ENCODE measurements at places on chromosomes 12 and 14.

DNA sequence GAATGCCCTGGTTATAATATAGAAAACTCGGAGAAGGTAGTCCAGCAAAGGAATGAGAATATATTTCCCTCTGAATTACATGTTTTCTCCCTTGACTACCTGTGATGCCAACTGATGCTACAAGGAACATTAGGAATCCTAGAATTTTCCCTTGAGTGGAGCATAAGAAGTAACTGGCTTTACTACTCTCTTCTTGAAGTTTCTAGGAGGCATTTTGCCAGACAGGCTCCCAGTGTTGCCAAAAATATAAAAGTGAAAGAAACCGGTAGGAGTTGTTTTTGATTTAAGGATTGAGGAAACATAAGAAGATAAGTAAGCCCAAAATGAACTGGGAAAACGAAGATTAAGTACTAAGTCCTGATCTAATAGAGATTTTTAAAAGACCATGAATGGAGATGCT lies 693.4 kb downstream of the NOVA1 start:
- no peak for DNase-seq

DNA sequence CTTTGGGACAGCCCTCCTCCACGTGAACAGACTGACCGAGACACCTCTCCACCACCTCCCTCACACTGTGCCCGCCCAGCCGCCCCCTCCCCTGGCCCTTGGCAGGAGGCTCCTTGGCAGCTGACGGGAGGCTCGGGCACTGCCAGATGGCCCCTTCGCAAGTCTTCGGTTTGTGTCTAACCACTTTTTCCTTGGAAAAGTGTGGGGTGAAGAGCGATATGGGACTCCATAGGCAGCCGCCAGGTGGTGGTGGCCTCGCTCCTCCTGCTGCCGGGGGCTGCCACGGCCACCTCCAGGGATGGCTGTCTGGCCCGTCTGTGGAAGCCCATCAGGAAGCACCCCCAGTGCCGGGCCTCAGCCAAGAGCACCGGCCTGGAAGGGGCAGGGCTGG lies 58.7 kb downstream of the LRCOL1 start:
- DNase-seq: no peak

GRCh38 chr14:101494826-101495225 lies 66.5 kb upstream of the DIO3 start:
- DNase-seq: no peak

DNA sequence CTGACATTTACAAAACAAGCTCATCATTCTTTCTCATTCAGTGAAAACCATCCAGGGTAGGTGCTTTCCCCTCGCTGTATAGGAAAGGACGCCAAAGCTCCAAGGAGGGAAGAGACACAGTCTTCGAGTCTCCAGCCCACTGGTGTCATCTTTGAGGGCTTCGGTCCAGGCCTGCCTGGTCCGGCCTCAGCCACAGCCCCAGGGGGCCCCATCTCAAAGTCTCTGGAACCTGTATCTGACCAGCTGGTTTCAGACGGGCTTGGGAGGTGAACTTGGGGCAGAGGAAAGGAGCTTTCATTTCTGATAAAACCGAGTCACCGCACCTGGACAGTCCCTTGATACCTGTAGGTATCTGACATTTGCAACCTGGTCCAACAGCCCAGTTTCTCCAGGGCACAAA lies 229.5 kb upstream of the RTL1 start:
- DNase-seq: no peak

GRCh38 chr14:95039259-95039992 lies 117.9 kb downstream of the DICER1 start:
- DNase-seq: no peak

DNA sequence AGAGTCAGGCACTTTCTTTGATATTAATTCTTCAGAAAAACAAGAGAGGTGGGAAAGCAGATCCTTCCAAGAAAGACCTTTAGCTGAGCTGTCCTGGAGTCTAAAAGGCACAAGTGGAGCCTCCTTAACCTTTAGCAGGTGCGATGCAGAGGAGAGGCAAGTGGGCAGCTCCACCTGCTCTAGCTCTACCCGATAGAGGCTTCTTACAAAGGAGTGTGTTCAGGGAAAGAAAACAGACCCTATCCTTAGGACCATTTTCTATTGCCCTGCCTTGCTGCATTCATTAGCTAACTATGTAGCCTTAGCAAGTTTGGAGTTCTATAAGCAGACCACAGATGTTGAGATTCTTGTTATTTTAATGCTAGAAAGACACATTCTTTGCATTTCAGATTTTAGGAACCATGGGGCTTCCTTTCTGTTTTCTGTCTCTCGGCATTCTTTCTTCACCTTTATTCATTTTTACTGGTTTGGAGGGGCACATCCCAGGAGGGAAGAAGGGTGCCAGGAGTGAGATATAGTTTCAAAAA lies 214.5 kb downstream of the EGLN3 start:
- DNase-seq: no peak

- peak; percentile 70 for DNase-seq
These were observed 767 bp upstream of the TCP11L2 start for GRCh38 chr12:106301611-106302321.

- no peak for DNase-seq
These were observed 87.3 kb downstream of the TMX1 start for GRCh38 chr14:51327376-51327775.

- DNase-seq: no peak
These were observed 99.4 kb downstream of the EPS8 start for GRCh38 chr12:15689751-15690191.

DNA sequence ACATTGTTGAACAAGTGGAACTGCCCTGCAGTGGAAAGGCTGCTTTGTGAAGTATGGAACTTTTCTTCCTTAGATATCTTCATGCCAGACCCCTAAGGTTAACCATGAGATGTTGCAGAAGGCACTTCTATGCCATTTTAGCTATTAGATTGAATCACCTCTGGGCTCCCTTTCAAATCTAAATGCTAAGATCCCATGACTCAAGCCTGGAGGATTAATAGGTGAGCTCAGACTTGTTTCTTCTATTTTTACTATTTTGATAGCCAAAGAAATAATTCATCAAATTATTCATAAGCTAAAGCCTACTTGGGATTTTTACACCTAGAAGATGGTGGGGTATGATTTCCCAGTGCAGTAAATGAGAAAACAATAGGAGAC lies 64.3 kb downstream of the DAD1 start:
- DNase-seq: no peak

DNA sequence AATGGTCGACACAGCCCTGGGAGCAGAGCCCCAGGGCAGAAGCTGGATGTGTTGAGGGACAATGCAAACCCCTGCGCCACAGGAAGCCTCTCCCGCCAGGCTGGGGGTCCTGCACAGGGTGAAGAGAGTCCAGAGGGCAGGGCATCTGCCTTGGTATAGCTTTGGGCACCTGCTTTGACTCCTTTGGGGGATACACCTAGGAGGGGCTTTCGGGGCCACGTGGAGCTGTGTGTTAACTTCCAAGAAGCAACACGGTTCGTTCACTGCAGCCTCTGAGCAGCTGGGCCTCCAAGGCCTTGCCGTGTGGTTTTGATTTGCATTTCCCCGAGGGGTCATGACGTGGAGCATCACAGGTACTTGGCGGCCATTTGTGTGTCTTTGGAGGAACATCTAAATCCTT lies 5.8 kb upstream of the PUS1 start:
- no peak for DNase-seq

Data from KBM-7 (cell line).